Eye (tissue), 1 donor: ENCODE measurements at places on chromosomes 2 and 18.

- DNase-seq, result peak; percentile 81
These were observed 1.0 kb upstream of the LDLRAD4 start for GRCh38 chr18:13217466-13217961.

DNA sequence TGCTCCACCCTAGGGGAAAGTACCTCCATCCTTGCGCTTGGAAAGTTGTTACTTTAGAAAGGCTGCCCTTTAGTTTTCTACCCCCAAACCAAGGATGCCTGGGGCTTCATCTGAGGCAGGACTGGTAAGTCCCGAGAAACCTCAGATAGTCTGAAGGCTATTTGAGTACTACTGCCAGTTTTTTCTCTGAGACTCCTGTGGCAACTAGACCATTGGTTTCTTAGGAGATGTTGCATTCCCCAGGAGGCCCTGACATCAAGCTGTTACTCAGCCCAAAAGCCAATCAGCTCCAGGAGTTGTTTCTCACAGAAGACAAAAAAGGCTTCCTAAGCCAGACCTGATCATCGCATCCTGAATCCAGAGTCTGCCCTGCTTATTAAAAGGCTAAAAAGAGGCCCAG, 67.2 kb downstream of the COLEC12 start:
- DNase-seq, result no peak

DNA sequence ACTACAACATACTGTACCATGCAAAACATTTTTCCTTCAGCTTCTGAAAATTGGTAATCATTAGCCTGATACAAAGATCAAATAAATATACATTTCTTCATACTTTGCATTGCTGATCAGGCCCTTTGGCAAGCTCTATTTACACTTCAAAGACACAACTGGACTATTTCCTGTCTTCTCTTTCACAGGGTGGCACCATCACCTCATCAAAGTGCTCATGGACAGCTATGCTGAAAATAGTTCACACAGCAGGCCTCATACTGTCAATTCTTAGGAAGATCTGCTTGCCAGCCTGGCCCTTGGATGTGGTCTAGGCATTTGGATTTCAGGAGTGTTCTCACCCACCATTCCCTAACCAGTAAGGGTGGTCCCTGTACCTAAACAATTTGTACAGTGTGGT, 33.9 kb downstream of the FBXO15 start:
- no peak for DNase-seq

- DNase-seq, result no peak
These were observed 23.0 kb upstream of the SMAD7 start for GRCh38 chr18:48973731-48974130.

DNA sequence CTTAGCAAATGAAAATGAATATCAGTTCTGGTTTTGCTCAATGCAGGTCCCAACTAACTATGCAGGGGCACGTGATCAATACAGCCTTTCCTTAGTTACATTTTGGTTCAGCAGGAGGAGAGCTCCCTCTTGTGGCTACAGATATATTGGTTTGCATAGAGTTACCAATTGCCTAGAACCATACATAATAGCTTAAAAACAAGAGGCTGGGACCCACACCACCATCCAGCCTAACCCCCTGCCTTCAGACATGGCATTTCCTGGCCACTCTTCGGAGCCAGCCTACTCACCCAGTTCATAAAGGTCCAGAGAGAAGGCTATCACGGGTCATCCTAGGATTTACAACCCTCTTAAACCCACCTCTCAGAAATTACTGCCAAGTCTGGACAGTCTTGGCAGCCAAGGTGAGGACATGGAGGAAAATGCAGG, 10.5 kb downstream of the CCDC93 start:
- peak; percentile 93 for DNase-seq

- DNase-seq, result no peak
These were observed 50.6 kb downstream of the SH3BP4 start for GRCh38 chr2:235002198-235003095.

- DNase-seq, result no peak
These were observed 24.6 kb downstream of the NRP2 start for GRCh38 chr2:205706769-205707381.

GRCh38 chr18:74277296-74277695, 14.5 kb downstream of the CYB5A start:
- DNase-seq, result no peak

DNA sequence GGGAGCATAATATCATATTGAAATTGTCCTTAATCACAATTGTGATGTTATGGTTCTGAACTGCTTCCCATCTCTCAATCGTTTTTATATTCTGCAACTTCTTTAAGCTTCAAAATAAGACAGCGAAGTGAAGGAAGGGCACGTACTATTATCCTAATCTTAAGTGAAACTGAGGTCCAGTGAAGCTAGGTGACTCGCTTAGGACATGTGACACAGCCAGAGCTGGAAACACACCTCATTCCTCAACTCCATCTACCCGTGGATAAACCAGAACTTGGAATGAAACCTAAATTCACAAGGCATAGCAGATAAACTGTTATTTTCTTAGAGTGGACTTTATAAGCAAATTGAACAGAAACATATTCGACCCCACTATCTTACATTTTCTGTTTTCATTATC, 191.2 kb upstream of the PXDN start:
- DNase-seq, result no peak

DNA sequence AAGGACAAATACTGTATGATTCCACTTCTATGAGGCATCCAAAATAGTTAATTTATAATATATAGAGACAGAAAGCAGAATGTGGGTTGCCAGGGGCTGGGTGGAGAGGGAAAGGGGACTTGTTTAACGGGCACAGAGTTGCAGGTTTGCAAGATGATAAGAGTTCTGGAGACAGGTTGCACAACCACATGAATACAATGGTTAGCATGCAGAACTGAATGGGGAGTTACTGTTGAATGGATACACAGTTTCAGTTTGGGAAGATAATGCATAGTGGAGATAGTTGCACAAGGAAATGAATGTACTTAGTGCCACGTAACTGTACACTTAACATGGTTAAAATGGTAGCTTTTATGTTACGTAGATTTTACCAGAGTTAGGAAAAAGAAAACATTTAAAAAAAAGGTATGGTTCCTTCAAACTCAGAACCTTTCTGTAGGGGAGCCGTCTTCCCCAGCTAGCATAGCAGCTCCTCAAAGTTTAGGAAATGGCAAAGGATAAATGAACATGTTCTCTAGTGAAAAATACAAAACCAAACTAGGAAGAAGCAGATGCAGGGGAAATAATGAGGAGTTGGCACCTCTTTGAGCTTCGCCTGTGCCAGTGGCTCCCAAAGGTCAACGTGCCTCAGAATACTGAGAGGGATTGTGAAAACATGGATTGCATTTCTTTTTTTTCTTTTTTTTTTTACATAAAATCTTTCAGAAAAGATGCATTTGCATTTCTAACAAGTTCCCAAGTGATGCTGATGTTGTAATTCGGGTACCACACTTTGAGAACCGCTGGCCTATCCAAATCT, 95.2 kb downstream of the ZCCHC2 start:
- DNase-seq, result no peak

GRCh38 chr2:45782436-45782835, 131.0 kb downstream of the PRKCE start:
- DNase-seq, result no peak

DNA sequence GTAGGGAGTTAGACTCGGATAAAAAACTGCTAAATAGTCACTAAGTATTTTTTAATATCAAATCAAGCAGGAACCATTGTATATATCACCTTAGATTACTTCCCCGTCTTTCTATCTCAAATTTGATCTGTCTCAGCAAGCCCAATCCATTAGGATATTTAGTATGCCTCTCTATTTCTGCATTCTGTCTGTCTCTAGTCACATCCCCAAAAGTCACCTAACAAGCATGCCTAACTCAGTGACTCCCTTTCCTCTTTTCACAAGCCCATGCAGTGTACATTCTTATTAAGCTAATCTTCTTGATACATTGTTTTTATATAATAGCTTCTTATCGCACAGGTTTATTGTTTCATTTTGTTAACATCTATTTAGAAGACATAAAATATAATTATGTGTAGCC, 57.8 kb downstream of the PDE1A start:
- DNase-seq, result no peak

DNA sequence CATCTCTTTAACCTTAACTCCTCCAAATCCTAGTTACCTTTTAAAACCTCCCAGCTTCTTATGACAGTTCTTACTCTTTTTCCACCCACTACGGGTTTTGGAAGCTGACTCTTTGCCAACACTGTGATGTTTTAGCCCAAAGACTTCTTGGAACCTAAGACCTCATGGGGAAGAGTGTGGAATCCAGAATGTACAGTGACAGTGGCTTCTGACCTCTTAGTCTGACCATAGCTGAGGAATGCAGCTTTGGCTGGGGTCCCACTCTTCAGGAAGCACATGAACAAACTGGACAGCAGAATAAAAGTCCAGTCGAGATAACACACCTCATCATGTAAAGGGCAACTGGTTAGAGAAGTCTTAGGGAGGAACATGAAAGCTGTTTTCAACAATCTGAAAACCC, 161.1 kb upstream of the PKDCC start:
- no peak for DNase-seq

GRCh38 chr2:46857871-46858701, 57.5 kb downstream of the MCFD2 start:
- DNase-seq, result no peak

DNA sequence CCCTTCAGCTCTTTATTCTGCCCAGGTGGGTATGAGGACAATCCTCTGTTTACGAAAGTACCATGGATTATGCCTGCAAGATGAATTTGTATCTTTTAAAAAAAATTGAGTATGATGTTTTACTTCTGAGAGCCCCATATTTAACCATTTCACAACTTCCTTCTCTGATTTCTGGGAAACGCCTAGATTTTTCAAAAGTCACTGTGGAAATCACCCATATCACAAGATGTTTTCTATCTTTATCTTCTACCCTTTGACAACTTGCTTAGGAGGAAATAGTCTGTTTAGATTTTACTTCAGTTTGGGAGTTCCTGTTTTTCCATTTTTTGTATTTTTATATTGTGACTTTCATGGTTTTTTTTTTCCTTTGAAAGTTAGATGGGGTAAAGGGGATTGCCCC, 53.0 kb downstream of the ICOS start:
- no peak for DNase-seq

GRCh38 chr2:4502230-4502843, 799.0 kb downstream of the DCDC2C start:
- no peak for DNase-seq

DNA sequence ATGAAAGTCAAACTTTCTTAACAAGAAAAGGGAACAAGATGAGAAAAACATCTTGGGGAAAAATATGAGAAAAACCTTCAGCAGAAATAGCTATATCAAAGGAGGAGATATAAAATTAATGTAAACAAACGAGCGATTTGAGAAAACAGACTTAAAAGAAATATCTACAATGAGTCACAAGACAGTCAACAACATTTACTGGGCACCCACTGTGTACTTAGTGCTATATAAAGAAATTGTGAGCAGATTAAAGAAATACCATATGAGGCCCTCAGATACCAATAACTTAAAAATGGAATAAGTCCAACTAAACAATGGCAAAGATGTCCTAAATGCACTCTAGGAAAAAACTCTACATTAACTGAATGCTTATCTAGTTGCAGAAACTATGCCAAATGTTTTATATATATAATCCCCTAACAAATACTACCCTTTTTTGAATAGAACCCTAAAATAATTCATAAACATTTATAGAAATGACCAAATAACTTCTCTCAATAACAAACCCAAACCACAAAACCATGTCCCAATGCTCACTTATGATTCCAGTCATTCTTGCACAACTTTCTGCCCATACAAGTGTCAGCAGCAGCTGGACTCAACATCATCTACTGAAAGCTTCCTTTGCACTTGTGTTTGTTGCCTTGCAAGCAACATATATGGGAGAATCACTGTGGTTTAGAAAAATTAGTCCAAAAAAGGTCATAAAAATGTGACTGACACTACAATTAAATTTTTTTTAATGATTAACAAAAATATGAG, 83.5 kb downstream of the COBLL1 start:
- DNase-seq, result no peak

DNA sequence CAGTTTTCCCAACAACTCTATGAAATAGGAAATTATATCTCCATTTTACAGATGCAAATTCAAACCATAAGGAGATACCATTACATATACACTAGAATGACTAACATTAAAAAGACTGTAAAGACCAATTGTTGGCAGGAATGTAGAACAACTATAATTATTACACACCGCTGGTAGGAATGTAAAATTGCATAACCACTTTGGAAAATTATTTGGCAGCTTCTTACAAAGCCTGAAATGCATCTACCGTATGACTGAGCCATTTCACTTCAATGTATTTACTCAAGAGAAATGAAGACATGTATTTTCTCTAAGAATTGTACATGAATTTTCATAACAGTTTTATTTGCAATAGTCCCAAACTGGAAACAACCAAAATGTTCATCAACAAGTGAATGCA, 189.1 kb upstream of the BCL2L11 start:
- DNase-seq, result no peak

- peak; percentile 83 for DNase-seq
These were observed 162.4 kb downstream of the CELF4 start for GRCh38 chr18:37403100-37403781.

DNA sequence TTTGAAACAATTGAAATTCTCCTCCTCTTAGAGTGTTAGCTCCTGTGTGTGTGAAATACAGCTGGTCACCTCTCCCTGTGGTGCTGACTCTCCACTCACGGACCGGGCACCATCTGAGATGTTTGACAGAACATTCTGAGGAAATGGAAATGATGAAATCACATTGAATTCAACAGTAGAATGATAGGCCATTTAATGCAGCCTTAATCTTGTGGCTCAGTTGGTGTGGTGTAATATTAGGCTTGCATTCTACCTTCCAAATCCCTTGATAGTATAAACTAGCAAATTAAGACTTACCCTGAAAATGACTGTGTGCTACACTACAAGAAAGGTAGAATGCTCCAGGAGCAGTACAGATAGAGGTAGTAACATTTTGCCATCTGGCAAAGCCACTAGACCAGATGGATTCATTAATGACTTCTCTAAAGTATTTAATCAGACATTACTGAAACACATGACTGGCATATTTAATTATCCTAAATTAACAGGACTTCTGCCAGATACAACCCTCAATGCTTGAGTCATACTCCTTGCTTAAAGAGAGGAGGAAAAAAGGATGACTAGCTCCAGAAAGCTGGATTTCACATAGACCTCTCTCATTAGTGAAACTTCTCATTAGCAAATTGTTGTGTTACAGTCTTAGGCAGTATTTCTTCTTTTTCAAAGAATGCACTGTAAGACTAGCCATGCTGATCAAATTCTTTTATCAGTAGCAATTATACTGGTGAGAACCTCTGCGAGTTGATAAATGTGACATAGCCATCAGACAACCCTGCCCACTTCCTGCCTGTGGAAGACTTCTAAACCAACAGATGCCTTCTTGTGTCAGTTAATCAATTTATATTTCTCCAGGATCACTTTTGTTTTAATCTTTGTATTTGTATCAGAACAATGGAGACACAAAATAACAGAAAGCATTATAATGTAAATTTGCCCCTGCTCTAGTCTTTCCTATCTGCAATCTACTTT, 80.6 kb downstream of the EML6 start:
- DNase-seq, result no peak

- DNase-seq, result peak; percentile 66
These were observed 104.8 kb downstream of the MAP4K4 start for GRCh38 chr2:101802329-101802728.
